ENCODE measurements at places on chromosomes 6 and 20. TPM values are rescaled to one million over a fixed set of nuclear protein-coding genes. Genes with fewer than 3 reads are reported as not detected.
A peak's percentile ranks its signal among the peaks of the same experiment; 100 is the strongest.

DNA sequence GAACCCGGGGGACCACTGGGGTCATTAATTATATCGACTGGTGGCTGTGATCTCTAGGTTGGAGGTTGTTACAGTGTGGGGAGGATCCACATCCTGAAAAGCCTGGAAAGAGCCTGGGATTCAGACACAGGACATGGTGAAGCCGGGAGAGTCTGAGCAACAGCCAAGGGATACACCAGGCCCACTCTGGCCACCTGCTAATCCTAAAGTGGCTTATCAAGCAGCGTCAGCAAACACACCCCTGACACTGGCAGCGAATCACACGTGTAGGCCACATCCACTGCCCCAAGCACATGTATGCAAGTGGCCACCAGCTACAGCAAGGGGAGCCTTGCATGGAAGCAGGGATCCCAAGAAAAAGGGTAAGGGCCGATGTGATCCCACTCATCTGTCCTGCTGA, 41.0 kb downstream of the GFOD1 start:
- DNase-seq, result no peak

GRCh38 chr6:108638993-108639392, 78.3 kb downstream of the FOXO3 start:
- no peak for DNase-seq

DNA sequence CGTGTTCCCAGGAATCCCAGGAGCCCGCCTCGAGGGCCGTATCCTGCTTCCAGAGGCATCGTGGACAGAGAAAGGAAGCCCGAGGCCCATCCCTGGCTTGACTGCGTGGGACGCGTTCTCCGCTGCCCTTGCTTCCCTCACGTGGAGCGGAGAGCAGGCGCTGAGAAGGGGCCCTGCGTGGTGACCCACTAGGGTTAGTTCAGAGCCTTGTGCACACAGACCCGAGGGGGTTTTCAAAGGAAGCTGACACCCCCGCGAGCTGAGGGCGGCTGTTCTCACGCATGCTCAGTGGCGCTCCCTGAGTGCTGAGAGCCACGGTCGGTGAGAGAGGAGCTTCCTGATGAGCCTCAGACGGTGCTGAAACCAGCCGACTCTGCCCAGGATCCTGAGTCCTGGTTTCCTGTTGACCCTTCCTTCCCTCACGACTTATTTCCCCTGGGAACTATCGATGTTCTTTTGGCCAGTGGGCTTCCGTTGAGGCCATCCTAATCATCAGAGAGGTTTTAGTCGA, 28.9 kb upstream of the CCR6 start:
- no peak for DNase-seq

GRCh38 chr6:45618259-45618658, 240.5 kb upstream of the SUPT3H start:
- DNase-seq, result no peak

GRCh38 chr6:159513074-159513720, 179.8 kb downstream of the SOD2 start:
- DNase-seq, result no peak

DNA sequence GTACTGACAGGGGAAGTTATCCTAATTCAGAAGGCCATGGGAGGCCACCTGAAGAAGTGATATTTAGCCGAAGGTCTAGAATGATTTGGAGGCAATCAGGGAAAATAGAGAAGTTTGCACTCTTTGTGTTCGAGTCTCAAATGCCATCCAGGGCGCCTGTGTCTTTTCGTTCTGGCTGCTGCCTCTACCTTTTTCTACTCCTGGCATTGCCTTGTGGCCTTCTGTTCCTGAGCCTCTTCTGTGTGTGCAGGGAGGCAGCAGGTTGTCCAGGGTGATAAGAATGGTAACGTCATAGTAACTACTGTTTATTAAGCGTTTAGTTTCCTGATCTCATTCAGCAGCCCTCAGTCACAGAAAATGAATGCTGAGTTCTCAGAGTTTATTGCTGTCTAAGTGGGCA, 252.1 kb downstream of the FARS2 start:
- no peak for DNase-seq

GRCh38 chr20:48772183-48772976, 55.4 kb downstream of the PREX1 start:
- peak; percentile 47 for DNase-seq

- DNase-seq, result no peak
Observed at GRCh38 chr6:166905505-166906134, 50.7 kb downstream of the RNASET2 start.

CHRNA4 gene
- polyA plus RNA-seq, result 0.14 TPM

COL9A1 gene
- polyA plus RNA-seq, result 0.32 TPM

SLC9A8 gene
- polyA plus RNA-seq, result 14.1 TPM

SGK2 gene
- 1.2 TPM for polyA plus RNA-seq

SLC32A1 gene
- 0.11 TPM for polyA plus RNA-seq

Measured in thymus (tissue), 14 donors.